ENCODE measurements at places on chromosomes 12 and 14. TPM values are rescaled to one million over a fixed set of nuclear protein-coding genes. Genes with fewer than 3 reads are reported as not detected.
A peak's percentile ranks its signal among the peaks of the same experiment; 100 is the strongest.

AQP6 gene
- 0.48 TPM for total RNA-seq

NAV3 gene
- total RNA-seq = 4.3 TPM

GLT8D2 gene
- total RNA-seq = 56.1 TPM

C1RL gene
- 56.3 TPM for total RNA-seq

DHRS4L2 gene
- total RNA-seq = 13.2 TPM

SLC35F4 gene
- 1.2 TPM for total RNA-seq

ZFHX2 gene
- total RNA-seq = 0.96 TPM

IFNG gene
- total RNA-seq = 4.3 TPM

NOS1 gene
- total RNA-seq = 1.9 TPM

- DNase-seq = peak; percentile 99
Measured at GRCh38 chr12:124518051-124518932, 49.1 kb downstream of the NCOR2 start.

DNA sequence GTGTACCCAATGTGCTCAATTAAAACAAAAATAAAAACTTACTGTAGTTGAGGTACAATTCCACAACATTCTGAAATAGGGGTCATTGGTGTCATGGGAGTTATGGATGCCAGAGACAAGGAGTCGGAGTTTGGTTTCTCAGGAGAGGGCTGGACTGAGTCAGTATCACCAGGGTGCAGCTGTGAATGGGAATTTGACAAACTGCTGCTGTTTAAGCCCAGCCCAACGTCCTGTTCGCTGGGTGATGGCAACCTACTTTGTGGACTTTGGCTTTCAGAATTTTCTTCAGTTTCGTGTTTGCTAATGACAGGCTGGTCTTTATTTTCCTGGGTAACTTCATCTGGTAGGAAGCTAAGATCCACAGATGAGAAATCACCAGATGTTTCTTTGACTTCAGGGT is 3.9 kb downstream of the TBPL2 start:
- no peak for DNase-seq

- DNase-seq = no peak
Measured at GRCh38 chr12:106602076-106602475, 19.3 kb downstream of the RFX4 start.

- DNase-seq = peak; percentile 97
Measured at GRCh38 chr12:124786061-124786964, 77.4 kb downstream of the SCARB1 start.

GRCh38 chr12:52975820-52976573 is 27.1 kb downstream of the KRT18 start:
- peak; percentile 50 for DNase-seq

DNA sequence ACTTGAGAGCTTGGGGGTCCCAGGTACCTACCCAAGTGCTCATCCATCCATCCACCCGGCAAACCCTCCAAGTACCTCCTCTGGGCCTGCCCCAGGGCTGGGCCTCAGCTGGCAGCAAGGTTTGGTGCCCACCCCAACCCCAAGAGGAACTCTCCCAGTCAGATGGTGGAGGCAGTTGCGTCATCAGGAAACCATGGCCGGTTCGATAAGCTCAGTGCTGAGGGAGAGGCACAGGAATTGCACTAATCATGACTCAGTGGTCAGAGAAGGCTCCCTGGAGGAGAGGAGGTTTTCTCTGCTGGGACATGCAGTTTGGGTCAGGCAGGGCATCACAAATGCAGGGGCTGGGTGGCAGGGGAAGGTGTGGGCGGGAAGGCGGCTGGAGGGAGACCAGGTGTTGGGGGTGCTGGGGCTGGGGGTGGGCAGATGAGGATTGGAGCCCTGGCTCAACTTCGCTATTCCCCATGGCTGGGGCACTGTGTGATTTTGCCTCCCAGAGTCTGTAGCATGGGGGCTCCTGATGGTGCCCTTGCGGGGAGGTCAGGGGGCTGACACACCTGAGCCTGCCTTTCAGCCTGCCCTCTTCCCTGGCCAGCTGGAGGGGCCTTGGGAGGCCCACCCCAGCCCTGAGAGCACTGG is 32.2 kb downstream of the SH2B3 start:
- DNase-seq = peak; percentile 58

DNA sequence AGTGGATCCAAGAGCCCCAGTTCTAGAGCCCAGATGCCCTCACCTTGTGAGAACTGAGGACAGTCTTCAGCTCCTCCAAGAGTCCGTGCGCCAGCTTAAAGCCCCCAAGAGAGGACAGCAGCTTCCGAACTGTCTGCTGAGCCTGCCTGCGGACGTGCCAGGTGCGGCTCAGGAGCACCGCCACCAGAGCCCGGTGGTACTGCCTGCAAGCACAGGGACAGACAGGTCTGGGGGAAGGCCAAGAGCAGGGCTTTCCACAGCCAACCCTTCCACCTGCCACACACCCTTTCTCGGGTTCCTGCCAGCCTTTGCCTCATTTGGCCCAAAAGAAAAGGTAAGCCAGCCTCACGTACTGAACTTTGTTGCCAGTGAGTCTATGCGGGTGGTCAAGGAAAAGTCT is 30.2 kb downstream of the GCN1 start:
- no peak for DNase-seq

DNA sequence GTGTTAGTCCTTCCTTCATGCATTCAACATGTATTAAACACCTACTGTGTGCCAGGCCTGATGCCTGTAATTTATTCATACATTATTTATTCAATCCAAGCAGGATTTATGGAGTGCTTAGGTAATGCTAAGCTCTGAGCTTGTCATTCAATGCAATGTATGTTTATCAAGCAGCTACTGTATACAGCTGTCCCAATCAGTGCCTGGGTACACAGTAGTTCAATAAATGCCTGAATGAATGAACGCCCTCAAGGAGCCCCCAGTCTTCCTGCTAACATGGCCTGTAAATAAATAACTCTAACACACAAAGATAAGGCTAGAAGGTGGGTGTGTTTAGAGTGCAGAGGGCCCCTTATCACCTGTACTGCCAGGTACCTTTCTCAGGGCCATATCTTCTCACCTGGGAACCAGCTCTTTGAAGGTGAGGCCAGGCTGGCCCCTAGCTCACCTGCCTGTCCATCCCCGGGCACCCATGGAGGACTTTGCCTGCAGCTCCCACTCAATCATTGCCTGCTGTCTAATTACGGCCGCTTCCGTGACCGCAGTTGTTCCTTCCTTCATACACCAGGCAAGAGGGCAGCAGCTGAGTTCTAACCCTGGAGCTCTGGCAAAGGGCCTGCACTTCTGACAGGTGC is 20.0 kb upstream of the KDM2B start:
- DNase-seq = no peak

DNA sequence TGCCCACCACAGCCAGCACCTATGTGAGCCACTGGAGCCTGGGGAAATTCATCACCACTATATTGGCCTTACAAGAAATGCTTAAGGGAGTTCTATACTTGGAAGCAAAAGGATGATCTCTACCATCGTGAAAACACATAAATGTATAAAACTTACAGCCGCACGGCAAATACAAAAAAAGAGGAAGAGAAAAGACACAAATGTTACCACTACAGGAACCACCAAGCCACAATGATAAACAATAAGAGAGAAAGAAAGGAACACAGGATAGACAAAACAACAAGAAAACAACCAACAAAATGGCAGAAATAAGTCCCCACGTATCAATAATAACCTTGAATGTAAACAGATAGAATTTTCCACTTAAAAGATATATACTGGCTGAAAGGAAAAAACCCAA is 267.5 kb downstream of the TMEM121 start:
- no peak for DNase-seq

Measured in umbilical cord (tissue), 2 donors.